ENCODE measurements at places on chromosomes 3 and 15.

DNA sequence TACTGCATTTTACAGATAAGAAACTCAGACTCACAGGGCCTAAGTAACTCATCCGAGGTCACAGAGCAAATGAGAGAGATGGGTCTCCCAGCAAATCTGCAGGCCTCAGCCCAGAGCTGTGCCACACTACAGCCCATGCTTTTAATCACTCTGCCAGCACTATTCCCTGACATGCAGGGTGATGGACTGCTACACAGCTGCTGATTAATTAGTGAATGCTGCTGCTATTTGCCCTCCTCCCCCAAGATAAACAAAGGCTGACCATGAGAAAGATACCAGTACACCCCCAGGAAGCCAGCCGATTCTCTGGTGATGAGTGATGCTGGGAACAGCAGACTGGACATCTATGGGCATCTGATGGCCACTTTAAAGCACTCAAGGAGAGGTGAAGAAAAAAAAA is 39.3 kb downstream of the RFTN1 start:
- DNase-seq = no peak

GRCh38 chr3:76668653-76669052 is 371.2 kb upstream of the ROBO2 start:
- DNase-seq = no peak

DNA sequence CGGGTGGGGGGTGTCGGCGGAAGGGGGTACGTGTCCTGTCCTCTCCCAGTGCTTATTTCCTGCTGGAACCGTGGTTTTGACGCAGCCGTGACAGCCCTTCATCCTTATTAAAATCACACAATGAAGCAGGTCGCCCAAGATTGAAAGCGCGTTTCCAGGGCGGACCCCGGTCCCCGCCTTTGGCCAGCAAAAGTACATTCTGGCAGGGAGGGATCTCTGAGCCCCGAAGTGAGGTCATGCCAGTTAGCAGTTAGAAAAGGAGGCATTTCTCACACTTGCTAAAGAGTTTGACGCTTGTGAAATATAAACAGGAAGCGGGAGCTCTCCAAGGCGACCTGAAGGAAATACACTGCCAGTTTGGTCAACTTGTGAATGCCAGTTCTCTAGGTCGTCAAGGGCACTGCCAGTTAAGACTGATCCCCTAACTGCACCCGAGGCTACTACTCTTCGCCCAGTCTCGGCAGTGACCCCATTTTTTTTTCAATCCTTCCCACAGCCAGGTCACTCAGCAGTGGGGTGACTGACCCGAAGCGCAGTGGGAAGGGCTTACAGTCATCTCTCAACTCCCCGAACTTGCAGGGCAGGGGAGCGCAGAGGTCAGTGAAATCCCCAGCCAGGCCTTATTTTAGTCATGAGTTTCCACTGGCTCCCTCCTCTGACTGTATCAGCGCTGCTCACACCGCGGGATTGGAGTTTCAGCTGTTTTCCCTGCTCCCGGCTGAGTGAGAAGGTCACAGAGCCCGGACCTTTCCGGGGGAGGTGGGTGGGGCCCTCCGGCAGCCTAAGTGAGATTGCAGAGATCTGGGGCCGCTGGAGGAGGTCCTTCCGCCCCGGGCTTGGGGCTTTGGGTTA is 2.0 kb upstream of the BHLHE40 start:
- peak; percentile 41 for DNase-seq

GRCh38 chr3:66753670-66754069 is 244.4 kb upstream of the KBTBD8 start:
- DNase-seq = no peak

DNA sequence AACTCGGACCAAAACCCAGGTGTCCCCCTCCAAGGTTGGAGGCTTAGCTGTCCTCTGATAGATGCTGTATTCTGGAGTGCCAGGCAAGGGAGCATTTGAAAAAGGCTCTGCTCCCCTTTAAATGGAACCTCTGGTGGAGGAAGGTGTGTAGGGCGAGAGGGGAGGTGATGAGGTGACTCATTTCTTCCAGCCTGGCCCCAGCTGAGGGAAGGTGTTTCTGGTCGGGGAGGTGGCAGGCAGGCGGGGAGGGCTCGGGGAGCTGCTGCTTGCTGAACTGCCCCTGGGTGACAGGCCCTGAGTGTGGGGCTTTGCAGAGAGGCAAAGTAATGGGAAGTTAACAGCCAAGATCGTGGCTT is 18.8 kb downstream of the PSTPIP1 start:
- DNase-seq = peak; percentile 82

GRCh38 chr3:113663324-113663750 is 33.1 kb downstream of the USF3 start:
- no peak for DNase-seq

- DNase-seq = no peak
Observed at GRCh38 chr3:184586851-184587250, 25.3 kb downstream of the EPHB3 start.

- no peak for DNase-seq
Observed at GRCh38 chr15:53580366-53580765, 179.1 kb downstream of the WDR72 start.

DNA sequence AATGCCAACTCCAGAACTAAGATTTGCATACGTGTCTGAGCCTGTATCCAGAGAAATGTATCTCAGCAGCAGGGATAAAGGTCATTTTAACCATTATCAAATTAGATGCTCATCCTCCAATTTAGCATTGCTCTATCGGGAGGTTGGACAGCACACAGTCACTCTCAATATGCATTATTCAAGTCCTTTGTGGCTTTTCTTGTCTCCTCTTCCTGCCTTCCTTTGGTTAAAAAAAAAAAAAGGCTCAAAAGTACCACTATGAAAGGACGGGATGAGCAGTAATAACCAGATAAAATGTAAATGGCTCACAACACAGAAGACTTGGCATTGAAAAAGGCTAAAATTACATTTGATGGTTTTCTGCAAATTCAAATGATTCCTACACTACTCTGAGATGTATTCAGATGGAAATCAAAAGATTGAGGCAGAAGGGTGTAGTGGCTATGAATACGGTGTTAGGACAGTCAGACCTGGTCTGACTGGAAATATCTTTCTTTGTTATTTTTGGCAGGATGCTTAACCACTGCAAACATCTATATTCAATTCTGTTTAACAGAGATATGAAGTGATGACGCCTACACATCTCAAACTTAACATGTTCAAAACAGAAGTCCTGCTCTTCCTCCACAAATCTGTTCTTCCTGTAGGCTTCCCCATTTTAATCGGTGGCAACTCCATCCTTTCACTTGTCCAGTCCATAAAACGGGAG is 109.6 kb downstream of the ADAMTS9 start:
- DNase-seq = no peak

- no peak for DNase-seq
Observed at GRCh38 chr3:186207515-186207914, 98.6 kb upstream of the ETV5 start.

DNA sequence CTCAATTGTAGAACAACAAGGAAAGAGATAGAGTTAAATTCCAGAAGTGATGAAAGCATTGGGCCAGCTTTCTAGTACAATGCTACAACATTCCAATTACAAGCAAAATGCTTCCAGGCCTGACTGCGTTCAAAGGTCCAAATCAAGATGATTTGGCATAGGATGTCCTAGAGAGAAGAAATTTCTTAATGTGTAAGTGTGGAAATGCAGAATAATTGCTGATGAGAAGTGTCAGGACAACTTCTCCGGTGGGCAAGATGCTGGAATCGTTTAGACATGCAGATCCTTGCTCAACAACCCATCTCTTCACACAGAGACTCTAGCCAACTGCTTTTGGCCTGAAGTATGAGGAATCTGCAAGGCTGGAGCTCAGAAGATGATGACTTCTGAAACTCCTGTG is 71.1 kb upstream of the PDZRN3 start:
- DNase-seq = no peak

GRCh38 chr3:99714146-99714545 is 75.8 kb downstream of the COL8A1 start:
- DNase-seq = no peak

DNA sequence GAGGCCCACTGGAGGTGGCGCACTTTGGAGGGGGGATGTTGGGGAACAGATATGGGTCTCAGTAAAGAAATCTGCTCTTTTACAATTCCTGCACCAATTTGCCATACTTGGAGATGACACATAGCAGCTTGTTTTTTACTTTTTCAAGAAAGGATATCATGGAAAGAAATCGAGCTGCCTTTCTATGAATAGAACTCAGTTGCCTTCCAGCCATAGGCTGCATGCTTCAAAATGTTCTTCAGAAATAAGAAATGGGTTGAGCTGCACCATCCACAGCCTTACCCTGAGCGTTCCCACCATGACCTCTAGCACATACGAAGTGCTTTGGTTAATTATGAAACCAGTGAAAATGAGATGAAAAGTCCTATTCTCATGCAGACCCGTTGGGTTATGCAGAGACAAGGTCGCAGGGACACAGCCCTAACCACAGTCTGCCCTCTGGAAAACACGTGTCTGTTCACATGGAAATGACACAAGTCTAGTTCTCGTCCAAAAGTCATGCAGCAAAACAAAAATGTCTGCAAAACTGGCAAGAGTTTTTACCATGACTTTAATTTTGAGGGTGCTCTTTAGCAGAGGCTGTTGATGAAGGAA is 36.3 kb downstream of the NGRN start:
- no peak for DNase-seq

- no peak for DNase-seq
Observed at GRCh38 chr3:94098452-94098851, 35.6 kb downstream of the NSUN3 start.

DNA sequence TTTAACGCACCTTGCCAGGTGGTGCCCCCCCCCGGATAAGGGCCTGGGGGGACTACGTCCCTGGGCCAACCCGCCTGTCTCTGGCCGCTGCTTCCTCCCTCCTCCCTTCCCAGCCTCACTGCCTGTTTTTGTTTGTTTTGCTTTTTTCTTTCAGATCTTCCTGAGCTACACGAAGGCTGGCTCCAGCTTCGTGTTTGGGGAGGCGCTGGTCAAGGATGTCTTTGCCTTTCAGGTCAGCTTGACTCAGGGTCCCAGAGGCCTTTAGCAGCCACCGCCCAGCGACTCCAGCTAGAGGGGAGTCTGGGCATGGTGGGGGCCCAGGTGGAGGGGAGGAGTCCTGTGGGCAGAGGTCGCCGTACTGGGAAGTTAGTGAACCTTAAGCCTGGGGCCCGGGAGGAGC is 24.1 kb downstream of the SLC28A1 start:
- no peak for DNase-seq

DNA sequence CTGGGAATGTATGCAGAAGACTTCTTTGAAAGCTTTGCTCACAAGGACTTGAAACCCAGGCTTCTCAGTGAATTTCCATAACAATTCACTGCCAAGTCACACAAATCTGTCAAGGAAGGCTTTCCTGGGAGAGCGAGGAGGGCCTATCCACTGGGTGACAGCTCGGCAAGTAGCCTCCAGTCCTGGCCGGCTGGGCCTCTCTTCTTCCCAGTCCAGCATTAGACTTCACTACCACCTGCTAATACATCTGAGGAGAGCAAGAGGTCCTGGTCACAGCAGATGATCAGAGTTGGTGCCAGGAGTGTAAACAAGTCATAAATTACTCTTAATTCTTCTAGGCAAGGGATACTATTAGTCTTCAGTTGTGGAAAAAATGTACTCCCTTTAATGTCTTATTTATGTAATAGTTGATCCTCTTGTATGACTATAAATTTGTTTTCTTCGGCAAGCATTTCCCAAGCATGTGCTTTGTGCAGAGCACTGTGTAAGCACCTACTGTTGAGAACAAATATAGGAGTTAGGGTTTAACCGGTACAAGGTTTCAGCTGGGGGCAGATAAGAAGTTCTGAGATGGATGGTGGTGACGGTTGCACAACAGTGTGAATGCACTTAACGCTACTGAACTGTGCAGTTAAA is 162.9 kb downstream of the VGLL4 start:
- no peak for DNase-seq

- no peak for DNase-seq
Observed at GRCh38 chr3:194121891-194122631, 13.9 kb upstream of the HES1 start.

GRCh38 chr3:41176596-41176995 is 22.7 kb upstream of the CTNNB1 start:
- no peak for DNase-seq

DNA sequence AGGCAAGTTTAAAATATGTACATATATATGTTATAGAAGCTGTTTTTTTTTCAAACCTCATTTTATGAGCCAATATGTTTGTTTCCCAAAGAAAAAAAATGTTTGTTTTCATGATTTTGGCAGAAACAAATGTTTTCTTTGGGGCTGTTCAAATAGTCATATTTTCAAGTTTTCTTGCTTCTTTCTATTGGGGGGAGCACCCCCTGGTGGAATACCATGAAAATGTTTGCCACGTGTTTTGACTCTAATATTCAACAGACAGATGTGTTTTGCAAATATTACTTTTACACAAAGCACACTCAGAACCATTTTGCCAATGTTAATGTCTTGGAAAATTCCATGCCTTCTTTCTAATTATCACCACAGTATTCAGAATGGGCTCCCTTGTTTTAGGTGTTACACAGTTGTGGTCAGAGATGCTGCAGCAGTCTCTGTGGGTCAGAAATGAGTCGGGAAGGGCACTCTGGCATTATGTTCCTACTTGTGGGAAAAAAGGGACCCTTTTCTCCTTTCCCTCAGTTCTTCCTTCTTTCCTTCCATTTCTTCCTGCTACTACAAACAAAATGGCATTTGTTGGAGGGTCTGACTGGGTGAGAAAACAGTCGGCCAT is 817.0 kb downstream of the TUSC7 start:
- DNase-seq = no peak

DNA sequence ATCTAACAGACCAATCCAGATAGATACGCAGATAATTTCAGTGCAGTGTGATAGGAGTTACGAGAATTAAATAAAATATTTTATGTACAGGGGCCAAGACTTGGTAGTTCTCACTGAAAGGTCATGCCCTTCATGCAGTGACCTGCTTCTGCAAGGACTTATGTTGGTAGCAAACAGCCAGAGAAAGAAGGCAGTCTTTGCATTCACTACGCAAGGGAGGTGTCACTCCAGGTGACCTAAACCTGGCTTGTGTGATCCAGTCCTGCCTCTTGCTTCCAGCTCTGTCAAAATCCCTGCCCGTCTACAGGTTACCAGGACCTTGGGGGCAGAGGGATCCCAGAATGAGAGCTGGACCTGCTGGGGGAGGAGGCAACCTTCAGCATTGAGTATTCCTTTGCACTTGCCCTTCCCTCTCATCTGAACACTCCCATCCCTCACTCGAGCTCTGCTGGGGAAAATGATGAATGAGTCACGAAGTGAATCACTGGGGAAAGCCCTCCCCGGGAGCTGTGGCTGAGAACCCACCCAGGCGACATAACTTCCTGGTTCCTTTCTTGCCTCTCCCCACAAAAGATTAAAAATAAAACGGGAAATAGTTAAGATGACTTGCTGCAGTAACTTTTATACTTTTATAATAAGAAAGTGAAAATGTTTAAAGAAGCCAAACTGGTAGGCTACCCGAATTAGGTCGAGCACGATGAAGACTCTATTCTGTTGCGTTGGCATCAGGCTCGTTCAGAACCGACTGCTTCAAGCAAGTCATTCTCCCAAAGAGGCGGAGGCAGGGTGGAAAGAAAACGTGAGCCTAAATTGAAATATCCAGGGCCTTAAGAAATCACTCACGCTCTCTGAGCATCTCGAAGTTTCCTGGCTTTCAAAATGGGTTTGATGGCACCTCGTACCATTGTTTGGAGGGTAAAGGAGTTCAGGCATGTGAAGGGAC is 216.1 kb downstream of the SLCO3A1 start:
- peak; percentile 22 for DNase-seq
